ENCODE measurements at places on chromosomes 7 and 10. TPM values are rescaled to one million over a fixed set of nuclear protein-coding genes. Genes with fewer than 3 reads are reported as not detected.

Gene TRPV6
- 0.53 TPM for total RNA-seq

Gene MBL2
- 108 TPM for total RNA-seq

Gene COL28A1
- 0.58 TPM for total RNA-seq

Gene HOXA2
- 0.15 TPM for total RNA-seq

Gene CYP2W1
- 0.08 TPM for total RNA-seq

Gene HECW1
- total RNA-seq, result not detected

Gene DDC
- total RNA-seq, result 48.6 TPM

Gene UNCX
- not detected for total RNA-seq

Gene ANKRD22
- total RNA-seq, result not detected

Gene PNLIPRP3
- total RNA-seq, result not detected

Gene PMS2
- total RNA-seq, result 4.4 TPM

Gene NKX2-3
- total RNA-seq, result 0.08 TPM

Gene CREB5
- total RNA-seq, result 0.53 TPM

Gene UBN2
- 8.9 TPM for total RNA-seq

Gene FLNC
- total RNA-seq, result 0.55 TPM

Gene AKR1C2
- total RNA-seq, result 1,010 TPM

Gene SDK1
- 0.53 TPM for total RNA-seq

All from left lobe of liver (tissue), 2 donors.